Psoas muscle (tissue), 8 donors: ENCODE measurements at places on chromosomes 1 and 21. TPM values are rescaled to one million over a fixed set of nuclear protein-coding genes. Genes with fewer than 3 reads are reported as not detected.

Gene SLC44A3
- total RNA-seq, result not detected

Gene ZC3H11A
- 50.9 TPM for total RNA-seq

Gene LCE1F
- not detected for total RNA-seq

Gene ACAP3
- total RNA-seq, result 32.0 TPM

Gene FCRL6
- 0.32 TPM for total RNA-seq

Gene MAP3K21
- 0.24 TPM for total RNA-seq

Gene DNASE2B
- 0.50 TPM for total RNA-seq

Gene CFHR4
- total RNA-seq, result not detected

Gene DMRTA2
- total RNA-seq, result not detected
